Adipocyte (in vitro differentiated cells): ENCODE measurements at places on chromosomes 11 and 22.
A peak's percentile ranks its signal among the peaks of the same experiment; 100 is the strongest.

DNA sequence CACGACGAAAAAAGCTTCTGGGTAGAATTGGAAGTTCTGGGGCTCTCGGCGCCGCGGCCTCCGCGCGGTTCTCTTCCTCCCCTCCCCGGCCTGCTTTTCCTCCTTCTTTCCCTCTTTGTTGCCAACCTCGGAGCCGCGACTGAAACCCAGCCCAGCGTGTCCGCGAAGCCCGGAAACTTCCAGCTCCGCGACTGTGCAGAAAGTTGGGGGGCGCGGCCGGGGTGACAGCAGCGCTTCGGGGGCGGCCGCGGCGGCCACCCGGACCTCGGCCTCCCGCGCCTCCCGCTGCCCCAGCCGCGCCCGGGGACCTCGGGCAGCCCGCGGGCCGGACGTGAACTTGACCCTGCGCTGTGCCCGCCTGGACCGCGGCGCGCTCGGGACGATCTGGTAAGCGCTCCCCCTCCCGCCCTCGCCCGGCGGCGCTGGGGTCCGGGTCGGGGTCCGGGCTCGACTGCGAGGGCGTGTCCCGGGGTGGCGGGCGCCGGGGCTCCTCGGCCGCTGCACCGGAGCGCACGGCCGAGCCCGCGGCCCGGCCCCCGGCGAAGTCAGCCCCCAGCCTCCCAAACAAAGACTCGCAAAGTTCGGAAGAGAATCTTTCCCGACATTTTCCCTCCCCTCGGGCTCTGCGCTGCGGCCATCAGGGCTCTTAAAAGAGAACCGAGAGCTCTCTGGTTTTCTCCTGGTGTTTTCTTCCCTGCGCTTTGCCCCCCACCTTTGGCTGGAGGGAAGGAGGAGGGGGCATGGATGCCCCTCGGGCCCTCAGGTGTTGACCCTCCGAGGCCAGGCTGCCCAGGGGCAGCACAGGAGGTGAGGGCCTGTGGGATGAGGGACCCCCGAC is 67.9 kb upstream of the WNT7B start:
- peak; percentile 71 for DNase-seq

DNA sequence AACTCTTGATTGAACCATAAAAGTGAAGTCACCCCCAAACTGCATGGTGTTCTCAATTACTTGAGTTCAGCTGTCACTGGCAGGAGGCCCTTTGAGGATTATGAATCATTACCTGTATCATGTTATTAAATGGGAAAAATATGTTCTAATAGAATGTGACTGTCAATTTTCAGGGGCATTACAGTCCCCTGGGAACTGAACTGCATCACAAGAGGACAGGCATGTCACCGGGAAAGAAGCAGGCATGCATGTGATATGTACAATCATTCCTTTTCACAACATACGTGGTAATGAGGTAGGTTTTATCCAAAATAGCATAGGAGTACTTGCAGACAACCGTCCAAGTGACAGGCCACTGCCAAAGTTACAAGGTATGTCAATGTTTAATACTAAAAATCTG is 165.8 kb downstream of the MAML2 start:
- DNase-seq = no peak

DNA sequence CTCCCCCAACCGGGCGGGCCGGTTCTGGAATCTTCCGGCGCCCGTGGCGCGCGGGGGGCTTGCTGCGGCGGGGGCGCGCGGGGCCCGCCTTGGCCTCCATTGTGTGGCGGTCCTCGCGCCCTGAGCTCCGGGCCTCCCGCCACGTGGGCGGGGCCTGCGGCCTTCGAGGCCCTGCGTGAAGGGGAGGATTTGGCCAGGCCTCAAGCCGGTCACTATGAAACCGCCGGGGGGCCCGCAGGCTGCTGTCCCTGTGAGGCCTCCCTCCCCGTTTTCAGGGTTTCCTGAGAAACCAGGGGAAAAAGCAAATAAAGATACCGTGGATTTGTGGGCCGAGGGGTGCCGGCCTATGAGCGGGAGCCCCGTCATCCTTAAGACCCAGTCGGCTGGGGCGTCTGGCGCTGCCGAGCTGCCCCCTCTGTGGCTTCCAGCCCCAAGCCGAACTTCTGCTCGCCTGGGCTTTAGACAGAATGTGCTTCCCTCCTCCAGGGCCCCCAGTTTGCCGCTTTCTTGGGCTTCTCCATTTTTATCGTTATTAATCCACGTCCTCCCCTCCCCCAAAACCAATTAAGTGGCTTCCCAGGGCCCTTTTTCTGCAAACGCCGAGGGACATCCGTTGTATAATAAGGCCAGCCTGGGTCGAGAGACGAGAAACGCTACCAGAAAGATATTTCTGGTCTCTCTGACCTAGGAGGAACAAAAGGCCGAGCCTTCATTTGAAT is 602 bp downstream of the EWSR1 start:
- DNase-seq = peak; percentile 85

DNA sequence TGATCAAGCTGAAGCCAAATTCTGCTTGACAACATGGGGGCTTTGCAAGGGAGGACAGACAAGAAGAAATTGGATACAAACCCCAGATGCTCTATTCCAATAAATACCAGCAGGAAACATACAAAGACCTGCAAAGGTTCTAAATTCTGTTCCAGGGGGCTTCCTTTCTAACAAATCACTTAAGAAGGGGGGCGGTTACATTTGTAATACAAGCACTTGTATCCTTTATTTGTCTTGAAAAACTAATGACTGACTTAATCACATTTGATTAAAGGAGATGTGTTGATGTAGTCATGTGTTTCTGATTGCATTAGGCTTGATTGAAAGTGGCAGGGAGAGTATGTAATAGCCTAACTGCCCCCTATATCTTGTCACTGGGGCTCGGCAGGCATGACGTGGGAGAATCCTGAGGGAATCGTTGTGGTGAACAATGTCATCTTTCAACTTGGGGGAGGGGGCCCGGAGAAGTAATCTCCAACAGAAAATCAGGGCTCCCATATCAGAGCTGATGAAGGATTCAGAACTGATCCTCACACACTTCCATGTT is 361.7 kb downstream of the INSC start:
- no peak for DNase-seq

DNA sequence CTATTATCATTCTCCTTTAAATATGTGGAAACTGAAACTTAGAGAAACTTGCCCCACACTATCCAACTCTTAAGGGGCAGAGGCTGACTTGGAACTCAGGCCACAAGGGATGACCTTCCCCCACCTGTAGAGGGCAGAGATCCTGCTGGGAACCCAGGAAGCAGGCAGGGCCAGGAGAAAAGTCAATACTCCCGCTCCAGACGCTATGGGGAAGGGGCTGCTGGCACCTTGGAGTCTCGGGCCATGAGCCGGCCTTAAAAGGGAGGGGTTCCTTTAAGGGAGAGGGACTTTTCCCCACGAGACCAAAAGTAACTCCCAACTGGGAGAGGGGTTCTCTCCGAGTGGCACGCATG is 620 bp upstream of the ANO5 start:
- no peak for DNase-seq

DNA sequence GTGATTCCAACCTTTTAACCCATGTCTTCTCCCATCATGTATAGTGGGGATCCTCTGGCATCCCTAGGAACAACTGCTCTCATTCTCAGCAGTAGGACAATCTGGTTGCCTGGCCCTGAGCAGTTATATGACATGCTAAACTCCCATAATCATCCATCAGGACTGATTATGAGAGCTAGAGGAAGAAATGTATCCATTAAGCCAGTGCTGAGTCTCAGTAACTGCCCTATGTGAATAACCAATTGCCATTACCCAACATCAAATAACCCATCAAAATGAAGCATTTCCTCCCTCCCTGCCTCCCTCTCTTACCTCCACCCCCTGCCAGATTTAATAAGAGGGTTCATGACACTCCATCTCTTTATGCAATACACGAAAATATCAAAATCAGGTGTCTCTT is 277.6 kb downstream of the NXPE2 start:
- DNase-seq = no peak

DNA sequence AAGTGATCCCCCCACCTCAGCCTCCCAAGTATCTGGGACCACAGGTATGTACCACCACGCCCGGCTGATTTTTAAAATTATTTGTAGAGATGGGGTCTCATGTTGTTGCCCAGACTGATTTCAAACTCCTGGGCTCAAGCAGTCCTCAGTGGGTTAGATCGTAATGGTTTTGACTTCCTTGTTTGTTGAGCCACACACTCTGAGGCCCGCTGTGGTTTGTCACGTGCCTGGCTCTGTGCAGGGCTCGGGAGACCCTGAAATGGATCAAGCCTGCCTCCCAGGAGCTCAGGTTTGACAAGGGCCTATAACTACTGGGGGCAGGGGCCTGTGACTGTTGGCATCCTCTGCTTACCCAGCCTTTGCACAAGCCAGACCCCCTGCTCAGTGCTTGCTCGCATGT is 68.1 kb downstream of the MPPED1 start:
- no peak for DNase-seq

DNA sequence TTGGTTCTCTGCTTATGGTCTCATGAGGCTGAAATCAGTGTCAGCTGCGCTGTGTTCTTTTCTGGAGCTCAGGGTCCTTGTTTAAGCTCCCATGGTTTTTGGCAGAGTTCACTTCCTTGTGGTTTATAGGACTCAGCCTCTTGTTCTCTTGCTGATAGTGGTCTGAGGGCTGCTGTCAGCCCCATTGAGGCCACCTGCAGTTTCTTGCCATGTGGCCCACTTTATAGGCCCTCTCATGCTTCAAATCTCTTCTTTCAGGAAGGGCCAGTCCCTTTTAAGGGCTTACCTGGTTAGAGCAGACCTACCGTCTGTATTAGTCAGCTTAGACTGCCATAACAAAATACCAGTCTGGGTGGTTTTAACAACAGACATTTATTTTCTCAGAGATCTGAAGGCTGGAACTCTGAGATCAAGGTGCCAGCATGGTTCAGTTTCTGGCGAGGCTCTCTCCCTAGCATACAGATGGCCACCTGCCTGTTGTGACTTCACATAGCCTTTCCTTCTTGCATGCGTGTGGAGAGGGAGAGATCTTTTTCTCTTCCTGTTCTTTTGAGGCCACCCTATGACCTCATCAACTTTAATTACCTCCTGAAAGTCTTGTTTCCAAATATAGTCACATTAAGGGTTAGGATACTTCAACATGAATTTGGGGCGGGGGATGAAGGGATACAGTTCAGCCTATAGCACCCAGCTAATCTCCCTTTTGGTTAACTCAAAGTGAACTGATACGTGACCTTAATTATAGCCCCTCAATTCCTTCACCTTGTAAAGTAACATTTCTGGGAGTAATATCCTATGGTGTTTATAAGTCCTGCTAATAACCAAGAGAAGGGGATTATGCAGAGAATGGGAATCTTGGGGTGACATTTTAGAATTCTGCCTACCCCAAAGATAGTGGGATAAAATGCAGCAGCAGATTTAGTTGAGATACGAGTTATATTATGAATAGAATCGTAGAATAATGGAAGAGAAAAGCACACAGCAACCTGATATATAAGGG is 131.8 kb downstream of the UVRAG start:
- DNase-seq = no peak

- DNase-seq = no peak
Measured at GRCh38 chr11:11948242-11948947, 60.0 kb downstream of the DKK3 start.

DNA sequence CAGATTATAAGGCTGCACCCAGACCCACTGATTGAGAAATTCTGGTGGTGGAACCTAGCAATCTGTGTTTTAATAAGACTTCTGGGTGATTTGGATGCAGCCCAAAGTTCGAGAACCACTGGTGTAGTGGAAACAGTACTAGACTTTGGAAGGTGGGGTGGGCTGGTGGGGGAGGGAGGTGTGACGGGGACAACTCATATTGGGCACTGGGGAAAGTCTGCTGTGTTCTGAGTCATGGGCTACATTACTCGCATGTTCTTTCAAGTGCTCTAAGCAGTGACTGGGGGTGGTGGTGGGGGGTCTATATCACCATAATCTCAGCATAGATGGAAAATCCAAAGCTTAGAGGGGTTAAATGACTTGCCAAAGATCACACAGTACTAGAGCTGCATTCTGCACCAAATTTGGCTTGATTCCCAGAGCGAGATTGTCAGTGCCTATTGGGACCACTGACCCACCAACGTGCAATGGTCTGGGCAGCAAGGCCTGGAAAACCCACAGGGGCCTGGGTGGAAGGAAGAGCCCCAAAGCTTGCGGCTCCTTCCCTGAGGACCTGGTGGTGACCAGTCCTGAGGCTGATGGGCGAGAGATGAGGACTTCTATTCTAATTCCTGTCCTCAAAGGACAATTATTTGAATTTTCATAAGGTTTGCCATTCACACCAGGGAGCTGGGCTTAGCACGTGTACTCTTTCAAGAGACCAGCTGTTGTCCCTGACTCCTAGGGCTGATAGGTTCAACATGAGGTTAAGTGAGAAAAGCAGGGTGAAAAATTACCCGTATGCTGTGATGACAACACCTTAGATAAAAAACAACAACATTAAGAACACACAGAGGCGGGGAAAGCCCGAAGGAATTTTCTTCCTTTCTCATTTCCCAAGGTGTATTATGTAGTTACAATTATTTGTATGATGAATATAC is 77.5 kb upstream of the NARS2 start:
- DNase-seq = no peak

- DNase-seq = no peak
Measured at GRCh38 chr22:30843245-30843644, 125.3 kb downstream of the MORC2 start.

GRCh38 chr11:63491240-63491587 is 247 bp upstream of the PLAAT5 start:
- DNase-seq = no peak

DNA sequence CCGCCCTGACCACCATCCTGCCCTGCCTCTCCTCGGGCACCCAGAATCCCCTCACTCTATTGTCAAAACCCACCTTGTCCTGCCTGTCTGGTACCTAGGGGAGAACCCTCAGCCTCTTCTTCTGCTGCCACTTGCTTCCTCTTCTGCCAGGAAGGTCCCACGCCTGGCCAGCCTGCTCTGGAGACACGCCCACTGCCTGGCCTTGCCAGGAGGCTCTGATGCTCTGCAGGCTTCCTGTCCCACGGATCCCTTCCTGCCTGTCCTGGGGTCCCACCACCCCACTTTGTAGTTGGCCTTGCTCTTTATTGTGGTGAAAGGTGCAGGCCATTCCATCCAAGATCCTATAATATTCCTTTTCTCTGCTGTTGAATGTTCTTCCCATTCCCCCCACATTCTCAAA is 63.4 kb downstream of the BMAL1 start:
- DNase-seq = no peak

- DNase-seq = no peak
Measured at GRCh38 chr22:43443152-43443471, 31.3 kb downstream of the MPPED1 start.

DNA sequence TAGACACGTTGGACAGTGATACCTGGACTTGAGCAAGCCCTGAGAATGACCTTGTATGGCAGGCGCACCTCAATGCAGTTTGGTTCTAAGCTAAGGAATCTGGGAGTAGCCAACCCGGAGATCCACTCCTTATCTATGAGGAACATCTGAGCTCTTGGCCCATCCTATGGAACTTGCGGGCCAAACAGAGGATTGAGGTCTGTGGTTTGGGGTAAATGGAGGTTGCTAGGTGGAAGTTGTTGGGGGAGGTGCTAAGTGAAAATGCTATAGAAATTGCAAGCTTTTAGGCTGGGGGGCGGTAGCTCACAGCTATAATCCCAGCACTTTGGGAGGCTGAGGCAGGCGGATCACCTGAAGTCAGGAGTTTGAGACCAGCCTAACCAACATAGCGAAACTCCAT is 8.9 kb downstream of the GDPD5 start:
- DNase-seq = no peak
